NCI-H69 (cell line): ENCODE measurements at places on chromosomes 16 and 17.
A peak's percentile ranks its signal among the peaks of the same experiment; 100 is the strongest.

GRCh38 chr16:90053902-90054500 lies 23.1 kb downstream of the PRDM7 start:
- no peak for DNase-seq

DNA sequence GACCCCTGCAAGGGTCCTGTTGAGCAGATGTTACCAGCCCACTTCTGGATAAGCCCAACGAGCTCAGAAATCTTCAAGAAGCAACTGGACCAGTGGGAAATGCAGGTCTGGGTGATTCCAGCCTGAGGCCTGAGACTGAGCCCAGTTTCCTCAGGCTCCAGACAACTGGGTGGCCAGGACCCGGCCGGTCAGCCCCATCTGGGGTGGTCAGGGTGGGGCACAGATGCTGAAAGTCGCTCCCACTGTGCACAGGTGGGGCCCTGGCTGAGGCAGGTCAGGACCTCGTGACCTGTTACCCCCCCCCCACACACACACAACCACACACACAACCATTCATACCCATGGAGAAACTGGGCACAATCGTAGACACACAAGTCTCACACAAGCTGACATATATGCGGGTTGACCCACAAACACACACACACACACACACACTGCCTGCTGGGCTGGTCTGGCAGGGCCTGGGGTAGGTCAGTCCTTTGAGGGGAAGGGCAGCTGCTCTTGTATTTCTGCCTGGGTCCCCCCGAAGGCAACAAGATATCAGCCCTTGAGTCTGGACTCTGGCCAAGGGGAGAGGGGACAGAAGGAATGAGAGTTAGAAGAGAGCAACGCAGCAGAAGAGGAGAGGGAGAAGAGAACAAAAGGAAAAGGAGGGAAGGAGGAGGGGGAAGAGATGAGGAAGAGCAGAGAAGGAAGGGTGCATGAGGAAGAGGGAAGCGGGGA lies 99.0 kb upstream of the CDH5 start:
- no peak for DNase-seq

- DNase-seq: no peak
These were observed 63.0 kb upstream of the TEKT3 start for GRCh38 chr17:15404106-15405057.

GRCh38 chr16:55473587-55473986 lies 5.4 kb upstream of the MMP2 start:
- no peak for DNase-seq

DNA sequence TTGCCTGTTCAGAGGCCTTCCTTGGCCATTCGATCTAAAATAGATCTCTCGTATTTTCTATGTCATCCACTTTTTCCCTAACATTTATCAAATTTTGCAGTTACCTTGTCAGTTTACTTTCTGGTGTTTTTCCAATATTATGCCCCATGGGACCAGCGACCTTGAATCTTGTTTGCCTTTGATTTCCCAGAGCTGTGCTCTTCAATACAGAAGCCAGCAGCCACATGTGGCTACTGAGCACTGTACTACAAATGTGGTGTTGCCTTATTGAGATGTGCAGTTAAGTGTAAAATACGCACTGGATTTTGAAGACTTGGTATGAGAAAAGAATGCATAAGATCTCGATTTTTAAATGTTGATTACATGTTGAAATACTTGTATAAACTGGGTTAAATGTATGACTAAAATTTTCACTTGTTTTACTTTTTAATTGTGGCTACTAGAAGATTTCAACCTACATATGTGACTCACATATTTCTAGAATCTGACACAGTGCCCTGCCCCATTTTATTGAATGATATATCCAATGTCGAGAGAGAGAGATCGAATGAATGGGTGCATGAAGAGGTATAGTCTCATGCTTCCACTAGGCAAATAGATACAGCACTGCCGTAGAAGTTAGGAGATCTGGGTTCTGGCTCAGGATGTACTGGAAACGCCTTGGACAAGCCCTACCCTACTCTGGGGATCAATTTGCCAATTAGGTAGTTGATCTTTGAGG lies 824 bp upstream of the PSME3 start:
- DNase-seq: no peak

DNA sequence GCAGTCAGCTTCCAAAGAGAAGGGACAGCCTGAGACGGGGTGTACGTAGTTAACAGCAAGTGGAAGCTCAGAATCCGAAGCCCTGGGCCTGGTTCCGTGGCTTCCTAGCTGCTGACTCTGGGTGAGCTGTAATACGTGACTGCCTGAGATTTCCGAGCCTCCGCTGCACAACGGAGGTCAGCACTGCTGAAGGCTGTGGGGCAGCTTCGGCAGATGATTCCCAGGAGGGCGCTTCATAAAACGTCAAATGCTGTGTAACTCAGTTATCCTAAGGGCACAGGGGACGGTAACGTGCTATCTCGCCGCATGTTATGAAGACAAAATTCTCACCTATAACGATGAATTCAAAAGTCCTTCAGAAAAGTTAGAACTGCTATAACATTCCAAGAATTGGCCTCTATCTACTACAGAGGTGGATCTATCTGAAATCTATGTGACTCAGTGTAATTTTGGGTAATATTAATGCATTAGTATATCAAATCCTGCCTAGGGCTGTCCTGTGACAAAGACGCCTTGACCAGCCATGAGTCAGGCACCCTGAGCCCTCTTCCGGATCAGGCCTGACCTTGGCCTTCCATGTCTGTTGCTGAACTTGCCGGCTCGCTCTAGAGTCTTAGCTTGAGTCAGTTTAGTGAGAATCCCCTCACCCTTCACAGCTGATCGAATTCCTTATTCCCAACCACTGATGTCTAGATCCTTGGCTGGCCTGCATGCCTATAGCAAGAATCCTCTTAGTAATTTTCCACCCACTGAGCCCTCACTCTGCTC lies 43.5 kb downstream of the MARF1 start:
- DNase-seq: no peak

- no peak for DNase-seq
These were observed 1.4 kb downstream of the MCRIP2 start for GRCh38 chr16:643050-643368.

DNA sequence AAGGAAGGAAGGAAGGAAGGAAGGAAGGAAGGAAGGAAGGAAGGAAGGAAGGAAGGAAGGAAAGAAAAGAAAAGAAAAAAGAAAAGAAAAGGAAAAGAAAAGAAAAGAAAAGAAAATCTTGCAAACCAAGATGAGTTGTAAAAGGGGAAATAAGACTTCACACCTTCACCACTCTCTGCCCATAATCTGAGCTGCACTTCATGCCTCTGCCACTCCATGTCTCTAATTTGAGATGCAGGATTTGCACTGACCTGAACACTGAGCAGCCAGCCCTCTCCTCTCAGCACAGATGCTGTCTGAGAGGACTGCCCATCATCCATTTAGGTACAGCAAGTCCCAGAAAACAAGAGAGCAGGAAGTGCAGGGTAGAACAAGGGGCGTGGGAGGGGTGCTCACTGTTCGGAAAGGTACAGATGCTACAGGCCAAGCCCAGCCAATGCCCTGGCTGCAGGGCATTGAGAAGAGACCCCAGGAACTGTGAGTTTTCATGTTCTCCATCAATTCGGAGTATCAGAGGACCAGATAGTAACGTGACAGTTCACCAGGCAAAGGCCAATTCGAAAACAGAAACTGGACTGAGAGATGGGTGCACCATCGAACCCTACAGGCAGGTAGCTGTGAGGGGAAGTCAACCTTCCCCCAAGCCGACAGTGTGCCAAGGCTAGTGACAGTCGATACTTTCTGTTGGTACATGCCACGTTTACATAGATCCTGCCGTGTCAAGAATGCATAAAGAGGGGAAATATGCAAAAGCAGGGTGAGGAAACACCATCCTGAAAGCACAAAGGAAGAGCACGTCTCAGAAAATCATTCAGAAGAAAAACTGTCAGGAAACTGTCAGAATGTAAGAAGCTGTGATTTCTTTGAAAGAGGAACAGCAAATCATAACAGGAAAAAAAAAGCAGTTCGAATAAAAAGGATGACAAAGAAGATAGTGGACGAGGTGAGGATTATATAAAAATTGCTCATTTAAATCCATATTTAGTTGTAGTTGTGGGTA lies 142.0 kb upstream of the RCVRN start:
- no peak for DNase-seq

- peak; percentile 86 for DNase-seq
These were observed 53.4 kb upstream of the CBX4 start for GRCh38 chr17:79892457-79893241.

DNA sequence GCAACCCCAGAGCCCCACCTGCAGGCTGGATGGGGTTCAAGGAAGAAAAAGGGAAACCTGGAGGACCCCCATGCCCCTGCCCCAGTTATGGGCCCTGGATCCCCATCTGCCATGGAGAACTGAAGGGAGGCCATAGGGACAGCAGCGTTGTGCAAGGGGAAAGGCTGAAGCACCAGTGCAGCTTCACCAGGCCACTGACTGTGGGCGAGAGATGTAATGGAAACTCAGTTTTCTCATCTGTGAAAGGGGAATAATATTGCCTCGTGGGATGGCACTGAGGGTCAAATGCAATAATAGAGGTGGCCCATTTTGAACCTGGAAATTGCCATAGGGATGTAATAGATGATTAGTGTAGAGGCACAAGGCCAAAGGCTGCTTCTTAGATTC lies 9.9 kb upstream of the TSPOAP1 start:
- DNase-seq: no peak
